ENCODE measurements at places on chromosomes 4 and X. TPM values are rescaled to one million over a fixed set of nuclear protein-coding genes. Genes with fewer than 3 reads are reported as not detected.

DNA sequence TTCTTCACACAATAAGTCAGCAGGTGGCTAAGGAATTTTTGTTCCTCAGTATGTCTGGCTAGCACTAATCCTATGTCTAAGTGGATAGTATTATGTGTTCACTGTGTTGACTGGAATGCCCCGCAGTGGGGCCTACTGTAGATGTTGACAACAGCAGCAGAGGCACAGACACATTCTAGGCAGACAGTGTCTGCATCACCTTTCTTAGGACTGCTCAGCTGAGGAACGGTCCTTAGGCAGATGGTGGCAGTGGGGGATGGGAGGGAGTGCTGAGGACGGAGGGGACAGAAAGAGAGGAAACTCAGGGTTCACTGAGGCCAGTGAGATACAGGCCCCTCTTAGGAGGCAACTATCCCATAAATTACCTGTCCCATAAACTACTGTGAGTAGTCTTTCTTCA, 44.6 kb upstream of the LEF1 start:
- no peaks in the 10 kb centered on the region for H3K27me3 ChIP-seq
- H3K36me3 ChIP-seq = no peaks in the 10 kb centered on the region
- H3K4me1 ChIP-seq = no peaks in the 10 kb centered on the region
- no peak overlapping the region for H3K27ac ChIP-seq
- no peak overlapping the region for H3K4me3 ChIP-seq

GRCh38 chr4:35649778-35650177, 594.5 kb downstream of the ARAP2 start:
- no peaks in the 10 kb centered on the region for H3K27me3 ChIP-seq
- no peak overlapping the region for H3K4me3 ChIP-seq
- no peaks in the 10 kb centered on the region for H3K36me3 ChIP-seq
- H3K27ac ChIP-seq = no peak overlapping the region
- DNase-seq = no peak

GRCh38 chr4:145552181-145552822, 66.9 kb upstream of the MMAA start:
- no peak overlapping the region for H3K27ac ChIP-seq
- no peak for DNase-seq
- H3K4me3 ChIP-seq = no peak overlapping the region
- no peaks in the 10 kb centered on the region for H3K36me3 ChIP-seq

MGARP gene
- 0.49 TPM for total RNA-seq

DNA sequence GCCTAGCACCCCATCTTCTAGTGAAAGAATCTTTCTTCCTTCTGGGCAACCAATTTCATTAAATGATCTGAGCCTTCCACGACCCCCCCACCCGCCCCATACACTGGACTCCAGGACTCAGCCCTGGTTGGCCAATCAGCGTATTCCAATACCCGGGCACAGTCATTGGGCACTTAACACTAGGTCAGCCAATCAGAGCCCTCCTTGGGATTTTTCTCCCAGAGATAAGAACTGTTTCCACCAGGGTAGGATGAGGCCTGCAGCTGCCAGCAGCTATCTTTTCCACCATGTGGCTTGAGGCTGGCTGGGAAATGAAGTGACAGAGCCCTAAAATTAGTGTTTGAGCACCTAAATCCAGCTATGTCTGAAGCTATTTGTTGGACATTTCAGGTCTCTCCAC, 418.8 kb downstream of the BCOR start:
- H3K4me1 ChIP-seq = no peaks in the 10 kb centered on the region
- no peaks in the 10 kb centered on the region for H3K36me3 ChIP-seq
- no peak overlapping the region for H3K4me3 ChIP-seq
- no peak for DNase-seq

GRCh38 chr4:119266153-119266552, 53.6 kb downstream of the USP53 start:
- no peak overlapping the region for H3K27ac ChIP-seq
- no peaks in the 10 kb centered on the region for H3K4me1 ChIP-seq
- no peaks in the 10 kb centered on the region for H3K27me3 ChIP-seq
- H3K36me3 ChIP-seq = peaks cover 32% of the 10 kb centered on the region

GRCh38 chrX:68762766-68763165, 66.1 kb upstream of the EFNB1 start:
- no peak overlapping the region for H3K27ac ChIP-seq
- no peak overlapping the region for H3K4me3 ChIP-seq
- no peaks in the 10 kb centered on the region for H3K36me3 ChIP-seq
- no peaks in the 10 kb centered on the region for H3K27me3 ChIP-seq

CCKAR gene
- total RNA-seq = not detected

GRCh38 chr4:7197910-7198309, 5.6 kb downstream of the SORCS2 start:
- H3K36me3 ChIP-seq = no peaks in the 10 kb centered on the region
- H3K4me3 ChIP-seq = no peak overlapping the region
- peaks cover 4% of the 10 kb centered on the region for H3K27me3 ChIP-seq
- peaks cover 5% of the 10 kb centered on the region for H3K4me1 ChIP-seq

GLOD5 gene
- total RNA-seq = not detected

DNA sequence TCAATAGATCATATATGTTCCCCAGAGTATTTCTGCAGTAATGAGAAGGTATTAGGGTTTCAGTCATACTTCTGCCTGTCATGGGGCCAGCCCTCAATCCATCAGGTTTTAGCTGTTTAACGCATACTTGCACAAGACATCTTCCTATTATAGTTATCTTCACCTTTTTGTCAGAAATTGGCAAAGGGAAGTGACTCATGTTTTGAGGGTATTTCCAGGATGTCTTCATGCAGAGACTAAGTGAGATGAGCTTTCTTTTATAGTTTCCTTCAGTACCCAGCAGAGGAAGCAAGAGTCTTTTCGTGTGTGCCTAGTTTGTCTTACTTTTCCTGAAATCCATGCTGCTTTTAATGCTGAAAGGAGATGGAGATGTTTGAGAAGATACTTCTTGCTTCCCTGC, 9.5 kb downstream of the CSTF2 start:
- peaks cover 44% of the 10 kb centered on the region for H3K36me3 ChIP-seq
- peak overlapping the region; percentile 82 for H3K27ac ChIP-seq
- DNase-seq = peak; percentile 68
- H3K27me3 ChIP-seq = no peaks in the 10 kb centered on the region

DNA sequence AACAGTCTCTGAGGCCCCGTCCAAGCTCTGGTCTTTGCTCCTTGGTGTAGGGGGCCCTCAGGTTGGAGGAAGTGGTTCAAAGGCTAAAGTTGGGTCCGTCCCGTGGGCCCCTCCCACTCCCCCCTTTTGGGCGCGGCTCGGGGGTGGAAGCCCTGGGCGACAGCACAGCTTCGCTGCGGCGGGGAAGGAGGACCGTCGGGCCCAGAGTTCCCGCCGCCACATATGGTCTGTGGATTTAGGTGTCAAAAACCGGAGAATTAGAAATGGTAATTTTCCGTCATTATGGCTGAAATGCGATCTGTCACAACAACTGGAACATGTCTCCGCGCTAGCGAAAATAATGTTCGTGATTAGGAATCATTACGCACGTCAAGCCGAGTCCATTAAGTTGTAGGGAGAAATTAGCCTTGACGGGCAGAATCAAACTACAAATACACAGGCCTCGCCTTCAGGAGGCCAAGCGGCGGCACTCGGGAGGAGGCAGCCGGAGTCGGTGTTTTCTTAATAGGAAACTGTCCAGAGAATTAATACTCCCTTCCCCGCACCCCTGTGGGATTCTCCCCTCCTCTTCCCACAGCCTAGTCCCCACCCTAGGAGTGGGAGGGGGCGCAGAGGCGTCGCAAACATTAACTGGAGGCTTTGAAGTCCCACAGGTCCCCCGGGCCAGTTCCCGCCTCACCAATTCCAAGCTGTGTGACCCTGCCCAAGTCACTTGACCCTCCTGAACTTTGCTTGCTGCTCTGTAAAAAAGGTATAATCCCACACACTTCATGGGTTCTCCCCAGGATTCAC, 15.0 kb downstream of the NKX3-2 start:
- H3K36me3 ChIP-seq = no peaks in the 10 kb centered on the region
- DNase-seq = no peak
- H3K27ac ChIP-seq = no peak overlapping the region
- H3K4me1 ChIP-seq = peaks cover 24% of the 10 kb centered on the region

- no peaks in the 10 kb centered on the region for H3K27me3 ChIP-seq
- no peaks in the 10 kb centered on the region for H3K4me1 ChIP-seq
- H3K27ac ChIP-seq = no peak overlapping the region
- no peak overlapping the region for H3K4me3 ChIP-seq
Observed at GRCh38 chrX:38937400-38937799, 136.1 kb downstream of the MID1IP1 start.

- H3K36me3 ChIP-seq = no peaks in the 10 kb centered on the region
- no peak overlapping the region for H3K27ac ChIP-seq
- no peak overlapping the region for H3K4me3 ChIP-seq
- H3K4me1 ChIP-seq = no peaks in the 10 kb centered on the region
Observed at GRCh38 chr4:111631215-111631999, 513.8 kb upstream of the FAM241A start.

HTRA3 gene
- not detected for total RNA-seq

GRCh38 chrX:136198010-136198409, 50.7 kb downstream of the FHL1 start:
- H3K36me3 ChIP-seq = no peaks in the 10 kb centered on the region
- no peak overlapping the region for H3K27ac ChIP-seq
- H3K4me3 ChIP-seq = no peak overlapping the region
- no peak for DNase-seq
- peaks cover 7% of the 10 kb centered on the region for H3K4me1 ChIP-seq
- no peaks in the 10 kb centered on the region for H3K27me3 ChIP-seq

DNA sequence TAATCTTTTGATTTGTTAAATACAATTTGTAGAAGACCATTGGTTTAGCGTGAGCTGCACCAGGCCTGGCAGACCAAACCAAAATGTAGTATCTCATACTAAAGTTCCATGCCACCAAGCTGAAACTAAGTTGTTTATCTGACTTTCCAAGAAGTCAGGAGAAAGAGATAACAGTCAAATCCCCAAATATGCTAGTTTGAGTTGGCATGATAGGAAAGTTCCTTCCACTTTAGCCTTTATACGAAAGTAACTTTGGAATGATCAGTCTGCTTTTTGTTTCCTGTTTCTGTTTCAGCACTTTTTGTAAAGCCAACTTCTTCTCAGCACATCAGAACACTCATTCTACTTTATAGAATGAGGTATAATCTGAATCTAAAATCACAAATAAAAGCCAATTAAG, 449.2 kb downstream of the GRXCR1 start:
- no peak for DNase-seq
- H3K4me1 ChIP-seq = no peaks in the 10 kb centered on the region
- no peaks in the 10 kb centered on the region for H3K27me3 ChIP-seq
- no peak overlapping the region for H3K27ac ChIP-seq
- no peak overlapping the region for H3K4me3 ChIP-seq
- H3K36me3 ChIP-seq = no peaks in the 10 kb centered on the region

- peak overlapping the region; percentile 96 for H3K27ac ChIP-seq
- peak overlapping the region; percentile 81 for H3K4me3 ChIP-seq
- peak; percentile 22 for DNase-seq
- peaks cover under 1% of the 10 kb centered on the region for H3K36me3 ChIP-seq
Observed at GRCh38 chrX:120559804-120560203, 958 bp downstream of the CUL4B start.

HSPA4L gene
- total RNA-seq = not detected

HSD17B13 gene
- total RNA-seq = 0.52 TPM

DNA sequence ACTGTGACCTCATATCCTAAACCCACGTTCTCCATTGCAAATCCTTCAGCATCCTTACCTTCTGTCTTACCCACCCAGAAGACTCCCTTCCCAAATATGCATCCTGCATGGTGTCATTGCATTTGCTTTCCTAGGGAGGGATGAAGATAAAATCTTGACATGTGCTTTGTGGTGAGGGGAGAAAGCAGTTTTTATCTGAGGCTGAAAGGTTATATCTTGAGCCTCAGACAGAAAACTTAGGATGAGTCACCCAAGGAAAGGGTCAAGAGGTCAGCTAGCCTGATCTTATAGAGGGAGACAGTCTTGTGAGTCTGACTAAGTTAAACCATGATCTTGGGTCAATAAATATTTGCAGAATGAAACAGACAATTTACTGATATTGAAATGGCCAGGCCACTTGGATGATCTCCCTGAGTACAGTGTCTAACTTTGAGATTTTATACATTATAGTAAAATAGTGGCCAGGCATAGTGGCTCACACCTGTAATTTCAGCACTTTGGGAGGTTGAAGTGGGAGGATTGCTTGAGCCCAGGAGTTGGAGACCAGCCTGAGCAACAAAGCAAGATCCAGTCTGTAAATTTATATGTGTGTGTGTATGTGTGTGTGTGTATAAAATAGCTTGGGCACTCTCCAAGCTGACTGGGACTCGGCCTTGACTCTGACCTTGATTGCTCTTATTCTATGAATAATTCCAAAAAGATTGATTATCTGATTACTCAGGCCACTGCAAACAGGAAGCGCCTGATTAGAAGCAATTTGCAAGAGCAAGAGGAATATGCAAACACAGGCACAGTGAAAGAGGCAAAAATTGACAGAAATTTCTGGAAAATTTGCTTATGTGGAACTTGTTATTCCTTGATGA, 15.4 kb upstream of the FAM9C start:
- H3K27ac ChIP-seq = no peak overlapping the region
- no peaks in the 10 kb centered on the region for H3K36me3 ChIP-seq
- H3K4me3 ChIP-seq = no peak overlapping the region

RAB9B gene
- total RNA-seq = 0.22 TPM

PDS5A gene
- total RNA-seq = 111 TPM

GAGE12F gene
- total RNA-seq = not detected

Data from CD4-positive, CD25-positive, alpha-beta regulatory T cell (primary cell).